Fibroblast of gingiva (primary cell): ENCODE measurements at places on chromosomes 2 and 18.

DNA sequence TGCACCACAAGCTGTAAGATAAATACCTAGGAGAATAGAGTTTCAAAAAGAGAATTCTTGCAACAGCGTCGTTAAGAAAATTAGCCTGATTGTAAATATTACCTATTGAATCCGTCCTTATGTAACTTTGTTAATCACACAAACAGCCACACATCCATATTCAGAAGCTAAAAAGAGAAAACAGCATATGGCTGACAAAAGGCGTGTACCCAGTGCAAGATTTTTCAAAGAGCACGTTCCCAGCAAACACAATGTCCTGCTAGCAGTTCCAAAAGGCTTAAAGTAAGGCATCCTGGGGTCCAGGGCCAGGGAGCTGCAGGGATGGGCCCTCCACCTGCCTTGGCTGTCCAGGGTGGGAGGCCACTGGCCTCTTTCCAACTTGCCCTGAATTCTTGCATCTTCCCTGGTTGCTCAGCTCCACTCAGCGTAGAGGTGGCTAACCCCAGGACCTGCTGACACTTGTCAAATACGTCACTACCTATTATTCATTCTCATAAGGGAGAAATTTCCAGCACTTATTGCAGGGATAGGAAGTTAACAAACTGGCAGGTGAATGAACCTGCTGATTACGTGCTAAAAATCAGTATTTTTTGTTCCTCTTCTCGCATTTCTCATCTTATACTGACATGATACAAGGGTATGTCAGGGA lies 102.1 kb upstream of the NEDD4L start:
- no peak for DNase-seq

GRCh38 chr2:38797250-38797676 lies 19.3 kb downstream of the GEMIN6 start:
- no peak for DNase-seq

DNA sequence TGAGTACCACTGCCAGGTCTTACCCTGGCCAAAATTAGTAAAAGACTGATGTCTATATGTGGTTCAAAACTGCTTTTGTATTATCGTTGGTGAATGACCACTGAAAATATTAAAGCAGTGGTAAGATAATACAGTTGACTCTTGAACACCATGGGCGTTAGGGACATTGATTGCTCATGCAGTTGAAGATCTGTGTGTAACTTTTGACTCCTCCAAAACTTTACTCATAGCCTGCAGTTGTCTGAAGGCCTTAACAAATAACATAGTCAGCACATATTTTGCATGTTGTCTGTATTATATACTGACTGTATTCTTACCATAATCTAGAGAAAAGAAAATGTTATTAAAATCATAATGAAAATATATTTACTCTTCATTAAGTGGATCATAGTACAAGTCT lies 5.8 kb upstream of the ANKRD12 start:
- no peak for DNase-seq

DNA sequence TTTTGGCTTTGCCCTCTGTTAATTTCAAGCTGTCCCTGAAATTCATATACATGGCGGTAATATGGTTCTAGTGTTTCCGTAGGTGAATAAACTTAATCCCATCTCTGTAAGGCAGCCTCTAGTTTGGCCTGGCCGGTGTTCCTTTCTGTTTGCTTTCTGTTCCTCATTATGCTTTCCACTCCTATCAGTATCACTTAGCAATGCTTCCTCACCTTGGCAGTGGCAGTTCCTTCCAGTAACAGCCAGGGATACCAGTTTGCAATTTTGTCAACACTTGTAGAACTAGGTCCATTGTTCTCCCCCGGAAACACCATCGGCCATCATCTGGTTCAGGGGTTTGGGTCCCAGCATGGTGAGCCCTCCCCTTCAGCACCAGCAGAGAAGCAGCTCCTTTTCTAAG lies 18.2 kb upstream of the TNP1 start:
- DNase-seq = no peak

- peak; percentile 68 for DNase-seq
These were observed 49.1 kb upstream of the DOCK10 start for GRCh38 chr2:225091336-225091735.

DNA sequence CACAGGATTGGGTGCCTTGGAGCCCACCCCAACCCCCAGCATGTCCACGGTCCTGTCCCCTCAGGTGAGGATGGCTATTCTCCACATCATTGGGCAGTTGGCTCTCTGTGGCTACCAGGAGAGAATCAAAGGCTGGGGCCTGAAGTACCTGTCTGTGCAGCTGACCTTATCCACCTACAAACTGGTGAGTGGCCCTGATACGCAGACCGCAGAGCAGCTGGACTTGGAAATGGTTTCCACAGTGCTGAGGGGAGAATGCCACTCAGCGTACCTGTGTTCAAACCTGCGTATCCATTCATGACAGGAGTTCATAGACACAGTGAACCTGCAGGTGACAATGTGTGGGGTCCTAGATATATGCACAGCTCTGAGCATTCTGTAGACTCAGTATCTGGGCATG lies 21.6 kb downstream of the MROH2A start:
- DNase-seq = no peak

GRCh38 chr18:79630281-79631095 lies 49.1 kb upstream of the CTDP1 start:
- DNase-seq = no peak

DNA sequence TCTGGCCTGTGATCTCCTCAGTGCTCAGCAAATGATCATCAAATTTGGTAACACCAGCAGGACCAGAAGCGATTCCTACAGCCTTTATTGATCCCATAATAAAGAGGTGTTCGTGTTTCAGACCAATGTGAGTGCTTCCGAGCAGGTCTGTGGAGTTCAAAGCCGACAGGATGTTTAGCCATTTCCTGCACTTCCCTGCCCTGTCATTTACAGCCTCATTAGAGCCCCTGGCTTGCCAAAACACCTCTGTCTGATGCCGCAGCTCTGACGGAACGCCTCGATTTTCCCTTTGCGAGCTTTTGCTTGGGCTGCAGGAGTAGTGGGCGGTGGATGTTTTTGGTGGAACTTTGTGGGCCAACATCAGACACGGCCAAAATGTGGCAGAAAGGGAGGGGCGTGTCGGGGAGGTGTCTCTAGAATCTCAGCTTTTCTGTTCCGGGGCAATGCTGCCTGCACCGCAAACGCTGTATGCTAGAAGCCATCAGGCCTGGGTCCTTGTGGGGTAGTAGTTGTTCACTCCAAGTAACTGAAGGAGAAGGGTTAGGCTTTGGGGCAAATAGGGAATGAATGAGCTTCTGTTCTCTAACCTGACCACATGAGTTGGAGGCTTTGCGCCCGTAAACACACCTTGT lies 26.1 kb upstream of the INHBB start:
- DNase-seq = no peak

GRCh38 chr2:16756831-16757644 lies 91.4 kb upstream of the CYRIA start:
- peak; percentile 36 for DNase-seq

- no peak for DNase-seq
These were observed 741.7 kb downstream of the PLCL1 start for GRCh38 chr2:198546122-198546521.

- no peak for DNase-seq
These were observed 248.7 kb downstream of the TFCP2L1 start for GRCh38 chr2:121036226-121036692.

DNA sequence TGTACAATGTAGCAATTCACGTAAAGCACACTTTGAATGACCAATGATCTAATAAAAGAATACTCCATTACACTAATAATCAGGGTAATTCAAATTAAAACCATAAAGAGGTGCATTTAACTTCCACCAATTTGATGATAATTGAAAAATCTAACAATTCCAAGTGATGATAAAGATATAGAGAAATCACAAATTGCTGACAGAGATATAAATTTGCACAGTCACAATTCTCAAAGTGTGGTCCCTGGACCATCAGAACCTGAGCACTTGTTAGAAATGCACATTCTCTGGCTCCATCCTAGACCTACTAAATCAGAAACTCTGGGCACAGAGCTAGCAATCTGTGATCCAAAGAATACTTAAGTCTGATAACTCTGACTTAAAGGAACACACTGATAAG lies 165.8 kb upstream of the DCC start:
- DNase-seq = no peak

DNA sequence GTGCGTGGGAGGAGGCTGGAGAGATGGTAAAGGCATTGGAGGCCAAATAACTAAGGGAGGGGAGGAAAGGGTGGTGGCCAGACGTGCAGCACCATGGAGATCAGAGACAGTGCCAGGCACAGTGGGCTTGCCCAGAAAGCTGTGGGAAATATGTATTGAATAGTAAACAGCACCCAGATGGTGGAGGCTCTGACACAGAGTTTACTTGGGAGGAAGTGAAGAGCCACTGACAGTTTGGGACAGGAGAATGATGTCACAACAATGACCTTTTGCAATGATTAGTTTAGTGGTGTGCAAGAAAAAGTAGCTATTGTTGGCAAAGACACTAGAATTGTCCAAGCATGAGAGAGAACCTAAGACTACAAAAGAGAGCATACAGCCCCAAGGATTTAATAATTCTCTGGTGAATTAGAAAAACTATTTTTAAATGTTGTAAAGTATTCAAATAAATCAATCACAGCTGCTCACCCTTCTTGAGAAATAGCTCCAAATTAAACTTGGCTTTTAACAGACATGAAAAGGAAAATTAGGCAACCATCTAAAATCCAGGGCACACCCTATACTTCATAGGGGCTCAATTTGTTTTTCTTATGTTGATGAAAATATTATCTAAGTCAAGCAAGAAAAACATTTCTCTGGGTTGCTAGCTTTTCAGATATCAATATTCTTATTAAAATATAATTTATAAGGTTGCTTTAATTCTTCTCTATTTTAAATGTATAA lies 458.7 kb upstream of the HNRNPA3 start:
- DNase-seq = peak; percentile 41

GRCh38 chr18:32831781-32832180 lies 59.0 kb upstream of the KLHL14 start:
- DNase-seq = no peak
